Activated T-cell treated with anti-CD3 and anti-CD28 coated beads, Interleukin-2, amount 50 U/mL, for 72 hours (primary cell): ENCODE measurements at places on chromosomes 12 and 14. TPM values are rescaled to one million over a fixed set of nuclear protein-coding genes. Genes with fewer than 3 reads are reported as not detected.

Gene CLECL1
- total RNA-seq, result 13.8 TPM

Gene MYF5
- total RNA-seq, result not detected

Gene RIPK3
- total RNA-seq, result 18.6 TPM

- no peaks in the 10 kb centered on the region for H3K4me1 ChIP-seq
- peaks cover 9% of the 10 kb centered on the region for H3K36me3 ChIP-seq
- H3K27me3 ChIP-seq, result no peaks in the 10 kb centered on the region
- H3K4me3 ChIP-seq, result no peak overlapping the region
These were observed 66.5 kb downstream of the C12orf75 start for GRCh38 chr12:105396983-105397382.

DNA sequence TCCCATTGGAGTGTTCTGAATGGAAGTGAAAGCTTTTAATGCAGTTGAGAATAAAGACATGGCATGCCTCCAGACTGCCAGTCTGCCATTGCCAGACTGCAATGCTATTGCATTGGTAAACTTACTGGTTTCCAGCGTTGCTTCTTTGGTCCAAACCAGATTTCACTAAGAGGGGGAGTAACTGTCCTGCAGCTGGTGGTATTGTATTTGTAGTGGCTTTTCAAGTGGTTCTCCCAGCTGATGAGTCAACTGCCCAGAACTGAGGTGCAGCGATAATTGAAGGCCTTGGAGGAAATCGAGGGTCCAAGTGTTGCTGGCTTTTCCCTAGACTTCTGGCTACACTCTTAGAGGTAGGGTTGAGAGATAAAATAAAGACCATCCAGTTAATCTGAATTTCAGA is 31.9 kb downstream of the ERG28 start:
- H3K27ac ChIP-seq, result no peak overlapping the region
- H3K4me1 ChIP-seq, result no peaks in the 10 kb centered on the region

GRCh38 chr14:92693998-92694795 is 54.2 kb downstream of the LGMN start:
- H3K27ac ChIP-seq, result no peak overlapping the region
- no peaks in the 10 kb centered on the region for H3K36me3 ChIP-seq
- no peak for DNase-seq
- H3K4me3 ChIP-seq, result no peak overlapping the region
- peaks cover 9% of the 10 kb centered on the region for H3K27me3 ChIP-seq

- no peak overlapping the region for H3K4me3 ChIP-seq
- H3K36me3 ChIP-seq, result no peaks in the 10 kb centered on the region
- DNase-seq, result no peak
- H3K27me3 ChIP-seq, result peaks cover 12% of the 10 kb centered on the region
- H3K27ac ChIP-seq, result no peak overlapping the region
- peaks cover 35% of the 10 kb centered on the region for H3K4me1 ChIP-seq
These were observed 38.8 kb downstream of the MDM1 start for GRCh38 chr12:68293347-68293746.

GRCh38 chr12:108634341-108634751 is 652 bp upstream of the SELPLG start:
- peak overlapping the region; percentile 96 for H3K27ac ChIP-seq
- H3K4me3 ChIP-seq, result peak overlapping the region; percentile 88
- DNase-seq, result peak; percentile 65
- H3K27me3 ChIP-seq, result no peaks in the 10 kb centered on the region

GRCh38 chr14:30500222-30500621 is 58.7 kb upstream of the G2E3 start:
- H3K4me1 ChIP-seq, result no peaks in the 10 kb centered on the region
- H3K27ac ChIP-seq, result no peak overlapping the region
- H3K4me3 ChIP-seq, result no peak overlapping the region

GRCh38 chr12:3043406-3043805 is 33.8 kb upstream of the TSPAN9 start:
- DNase-seq, result no peak
- peaks cover 20% of the 10 kb centered on the region for H3K27me3 ChIP-seq
- no peak overlapping the region for H3K27ac ChIP-seq
- no peaks in the 10 kb centered on the region for H3K4me1 ChIP-seq
- no peak overlapping the region for H3K4me3 ChIP-seq
- no peaks in the 10 kb centered on the region for H3K36me3 ChIP-seq

GRCh38 chr12:106139422-106140171 is 843 bp upstream of the NUAK1 start:
- DNase-seq, result peak; percentile 37
- peaks cover 75% of the 10 kb centered on the region for H3K27me3 ChIP-seq
- H3K4me3 ChIP-seq, result peak overlapping the region; percentile 10
- peaks cover 7% of the 10 kb centered on the region for H3K4me1 ChIP-seq
